ENCODE measurements at places on chromosomes 5 and 9.
A peak's percentile ranks its signal among the peaks of the same experiment; 100 is the strongest.

DNA sequence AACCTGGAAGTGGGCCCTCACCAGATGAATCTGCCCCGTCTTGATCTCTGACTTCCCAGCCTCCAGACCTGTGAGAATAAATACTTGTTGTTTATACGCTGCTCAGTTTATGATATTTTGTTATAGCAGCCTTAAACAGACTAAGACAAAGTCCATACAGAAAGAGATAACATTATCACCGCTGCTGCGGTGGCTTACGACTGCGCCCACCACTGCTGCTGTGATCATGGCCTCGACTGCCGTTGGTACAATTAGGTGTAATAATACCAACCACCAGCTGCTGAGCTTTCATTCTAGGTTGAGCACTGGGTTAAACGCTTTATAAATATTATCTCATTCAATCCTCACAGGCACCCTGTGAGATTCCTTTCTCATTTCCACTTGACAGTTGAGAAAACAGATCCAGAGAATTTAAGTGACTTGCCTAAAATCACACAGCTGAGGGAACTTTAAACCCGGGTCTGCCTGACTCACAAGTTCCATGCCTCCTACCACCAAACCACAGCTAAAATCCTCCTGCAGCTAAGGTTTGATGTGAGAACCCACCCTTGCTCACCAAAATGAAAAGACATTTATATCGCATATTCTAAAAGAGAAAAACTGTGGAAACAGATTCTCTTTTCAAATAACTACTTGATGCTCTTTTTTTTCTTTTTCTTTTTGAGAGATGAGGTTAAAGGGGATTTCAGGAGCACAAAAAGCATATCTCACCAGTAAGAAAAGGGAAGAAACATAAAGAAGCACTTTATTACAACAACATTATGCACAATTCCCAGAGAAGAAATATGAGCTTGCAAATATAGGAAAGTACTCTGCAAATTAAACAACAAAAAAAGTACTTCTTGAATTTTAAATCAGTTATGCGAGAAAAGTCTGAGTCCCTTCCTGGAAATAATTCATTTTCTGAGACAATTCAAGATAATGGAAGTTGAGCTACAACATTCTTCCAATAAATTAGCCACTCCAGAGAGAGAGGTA is 23.9 kb downstream of the GOLM1 start:
- no peak for DNase-seq

GRCh38 chr5:35668794-35669193 is 51.1 kb downstream of the SPEF2 start:
- DNase-seq: no peak

DNA sequence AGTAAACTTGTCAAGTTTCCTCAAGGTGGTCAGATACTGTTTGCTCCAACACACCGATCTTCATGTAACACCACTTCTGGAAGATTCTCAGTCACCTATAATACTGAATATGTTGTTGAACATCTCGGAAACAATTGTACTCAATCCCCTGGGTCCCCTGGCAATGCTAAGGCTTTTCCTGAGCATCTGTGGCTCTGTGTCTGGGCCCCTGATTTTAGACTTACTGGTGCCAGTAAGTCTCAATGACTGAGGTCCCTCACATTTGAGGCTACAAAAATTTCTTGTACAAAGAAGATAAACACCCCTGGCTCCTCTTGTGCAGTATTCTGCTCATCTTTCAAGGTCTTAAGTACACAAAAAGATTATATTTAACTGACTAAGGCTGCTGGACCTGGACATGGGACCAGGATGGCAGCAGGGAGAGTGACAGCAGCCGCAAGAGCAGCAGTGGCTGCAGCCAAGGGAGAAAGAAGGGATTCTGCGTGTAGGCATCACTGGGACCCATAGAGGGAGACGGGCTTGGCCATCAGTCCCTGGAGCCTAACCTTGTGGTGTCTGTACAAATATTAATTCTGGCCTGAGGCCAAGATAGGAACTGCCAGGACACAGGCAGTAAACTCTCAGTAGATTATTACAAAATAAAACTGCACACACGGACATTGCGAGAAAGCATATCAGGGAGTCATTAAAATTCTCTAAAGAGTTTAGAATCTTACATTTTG is 49.0 kb upstream of the TNPO1 start:
- DNase-seq: no peak

DNA sequence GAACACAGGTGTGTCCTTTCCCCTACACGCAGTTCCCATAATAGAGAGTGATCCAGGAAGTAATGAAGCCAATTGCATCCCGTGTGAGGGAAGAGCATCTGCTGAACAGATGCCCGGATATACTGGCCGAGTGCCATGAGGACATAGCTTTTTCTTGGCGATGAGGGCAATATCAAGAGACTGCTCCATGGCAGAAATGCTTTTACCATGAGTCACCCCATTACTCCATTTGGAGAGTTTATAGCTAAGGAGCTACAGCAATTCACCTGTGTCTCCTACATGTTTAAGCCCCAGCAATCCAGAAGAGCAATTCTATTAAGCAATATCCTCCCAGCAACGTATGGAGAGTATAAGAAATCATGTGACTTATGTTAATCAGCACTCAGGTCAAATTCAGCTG is 222.0 kb upstream of the KLF4 start:
- peak; percentile 61 for DNase-seq

- no peak for DNase-seq
Measured at GRCh38 chr5:83913593-83913992, 192.9 kb upstream of the HAPLN1 start.

DNA sequence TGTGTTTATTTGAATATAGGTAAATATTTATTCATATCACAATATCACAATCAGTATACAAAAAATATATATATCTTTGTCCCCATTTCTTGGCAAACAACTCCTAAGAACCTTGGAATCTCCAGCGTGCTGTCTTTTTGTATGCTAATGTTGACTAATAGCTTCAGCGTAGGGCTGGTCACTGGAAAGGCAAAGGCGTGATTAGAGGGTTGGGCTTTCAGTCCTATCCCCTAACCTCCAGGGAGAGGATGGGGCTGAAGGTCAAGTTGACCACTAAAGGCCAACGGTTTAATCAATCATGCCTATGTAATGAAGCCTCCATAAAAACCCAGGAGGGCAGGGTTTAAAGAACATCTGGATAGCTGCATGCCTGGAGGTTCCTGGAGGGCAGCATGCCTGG is 79.6 kb upstream of the BNC2 start:
- no peak for DNase-seq

GRCh38 chr9:68949271-68950000 is 64.5 kb downstream of the PRKACG start:
- DNase-seq: peak; percentile 53

DNA sequence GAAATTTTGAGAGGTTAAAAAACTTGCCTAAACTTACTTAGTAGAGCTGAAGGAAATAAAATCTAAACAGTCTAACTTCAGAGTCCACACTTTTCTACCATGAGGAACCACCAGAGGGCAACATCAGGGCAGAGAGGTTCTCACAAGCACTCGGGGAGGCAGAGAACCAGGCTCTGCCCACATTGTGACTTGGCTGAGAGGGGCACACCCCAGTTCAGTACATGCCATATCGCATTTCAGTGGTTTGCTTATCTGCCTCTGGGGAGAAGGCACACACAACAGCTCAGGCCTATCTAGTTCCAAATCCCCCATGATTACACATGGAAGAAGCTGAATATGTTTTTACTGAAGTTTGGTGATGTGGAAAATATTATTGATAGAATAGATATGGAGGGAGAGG is 49.2 kb downstream of the EQTN start:
- no peak for DNase-seq

DNA sequence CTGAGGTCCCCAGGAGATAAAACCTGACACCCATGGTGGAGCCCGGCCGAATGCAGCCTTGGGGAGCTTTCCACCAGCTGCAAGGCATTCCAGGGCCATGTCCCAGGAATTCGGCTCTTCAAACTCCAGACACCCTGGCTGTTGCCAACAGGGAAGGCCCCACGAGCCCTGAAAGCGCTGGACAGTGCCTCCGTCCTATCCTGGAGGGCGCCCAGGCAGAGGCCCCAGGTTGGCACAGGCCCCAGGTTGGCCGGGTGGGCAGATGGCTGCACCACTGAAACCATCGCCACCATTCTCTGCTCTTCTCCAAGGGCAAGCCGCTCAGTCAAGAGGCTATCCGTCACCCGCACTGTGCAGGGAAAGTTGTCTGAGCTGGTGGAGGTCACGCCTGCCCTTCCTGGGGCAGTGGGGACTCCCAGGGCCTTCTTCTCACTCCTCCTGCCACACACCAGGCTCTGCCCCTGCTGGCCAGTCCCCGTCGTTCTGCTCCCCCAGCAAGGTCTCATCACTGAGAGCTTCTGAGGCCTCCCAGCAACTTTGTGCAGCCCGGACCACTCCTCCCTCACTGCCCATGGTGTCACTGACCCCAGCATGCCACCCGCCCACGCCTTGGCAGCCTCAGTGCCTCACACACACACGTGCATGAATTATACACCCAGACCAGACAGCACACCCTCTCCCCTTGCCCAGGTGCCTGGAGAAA is 21.2 kb downstream of the SLC6A3 start:
- no peak for DNase-seq

DNA sequence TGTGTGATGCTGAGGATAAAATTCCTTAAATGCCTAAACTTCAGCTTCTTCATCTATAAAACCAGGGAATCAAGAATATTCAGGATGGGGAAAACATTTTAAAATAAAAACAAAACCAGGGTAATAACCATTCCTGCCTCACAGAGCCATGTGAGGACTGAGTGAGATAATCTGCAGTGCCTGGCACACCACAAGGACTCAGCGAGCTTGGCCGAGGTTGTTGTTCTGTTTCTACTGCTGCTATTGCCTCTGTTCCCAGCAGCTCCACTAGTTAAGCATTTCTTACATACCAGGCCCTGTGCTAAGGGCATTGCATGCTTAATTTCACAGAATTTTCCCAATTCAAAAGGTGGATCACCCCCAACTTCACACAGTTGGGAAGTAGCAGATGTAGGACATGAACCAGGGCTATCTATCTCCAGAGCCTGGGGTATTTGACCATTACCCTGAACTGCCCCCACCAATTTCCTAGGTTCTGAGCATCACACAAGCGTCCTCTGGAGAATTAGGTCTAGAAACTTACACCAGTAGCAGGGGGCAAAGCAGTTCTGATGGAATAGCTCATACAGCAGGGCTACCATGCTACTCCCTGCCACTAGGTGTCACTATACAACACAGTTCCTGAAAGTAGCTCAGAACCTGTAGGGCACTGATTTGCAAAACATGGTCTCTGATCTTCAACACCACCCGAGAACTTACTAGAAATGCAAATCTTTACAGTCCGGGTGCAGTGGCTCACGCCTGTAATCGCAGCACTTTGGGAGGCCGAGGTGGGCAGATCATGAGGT is 74.3 kb downstream of the LRSAM1 start:
- DNase-seq: no peak

- DNase-seq: no peak
Measured at GRCh38 chr5:29963956-29964355, 1229.5 kb upstream of the CDH6 start.

- no peak for DNase-seq
Measured at GRCh38 chr5:72408127-72408526, 88.0 kb downstream of the PTCD2 start.

- no peak for DNase-seq
Measured at GRCh38 chr5:14868771-14869170, 2.8 kb downstream of the ANKH start.

GRCh38 chr9:121207371-121207940 is 5.8 kb upstream of the RAB14 start:
- DNase-seq: no peak

DNA sequence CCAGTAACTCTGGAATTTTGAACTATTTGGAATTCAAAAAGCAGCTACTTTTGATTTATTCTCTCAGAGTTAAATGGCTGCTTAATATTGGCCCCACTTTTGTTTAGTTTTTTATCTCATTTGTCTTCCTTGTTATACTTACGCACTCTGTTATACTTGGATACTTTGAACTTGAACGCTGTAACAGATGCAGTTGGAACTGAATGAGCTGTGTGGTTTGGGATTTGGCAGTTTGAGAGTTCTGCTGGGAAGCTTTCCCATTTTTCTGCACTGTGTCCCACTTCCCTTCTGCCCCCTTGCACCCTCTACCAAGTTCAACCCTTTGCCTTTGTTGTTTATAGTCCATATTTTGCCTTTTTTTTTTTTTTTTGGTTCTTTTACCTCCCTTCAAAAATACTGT is 3.8 kb downstream of the RHOBTB3 start:
- DNase-seq: peak; percentile 66

DNA sequence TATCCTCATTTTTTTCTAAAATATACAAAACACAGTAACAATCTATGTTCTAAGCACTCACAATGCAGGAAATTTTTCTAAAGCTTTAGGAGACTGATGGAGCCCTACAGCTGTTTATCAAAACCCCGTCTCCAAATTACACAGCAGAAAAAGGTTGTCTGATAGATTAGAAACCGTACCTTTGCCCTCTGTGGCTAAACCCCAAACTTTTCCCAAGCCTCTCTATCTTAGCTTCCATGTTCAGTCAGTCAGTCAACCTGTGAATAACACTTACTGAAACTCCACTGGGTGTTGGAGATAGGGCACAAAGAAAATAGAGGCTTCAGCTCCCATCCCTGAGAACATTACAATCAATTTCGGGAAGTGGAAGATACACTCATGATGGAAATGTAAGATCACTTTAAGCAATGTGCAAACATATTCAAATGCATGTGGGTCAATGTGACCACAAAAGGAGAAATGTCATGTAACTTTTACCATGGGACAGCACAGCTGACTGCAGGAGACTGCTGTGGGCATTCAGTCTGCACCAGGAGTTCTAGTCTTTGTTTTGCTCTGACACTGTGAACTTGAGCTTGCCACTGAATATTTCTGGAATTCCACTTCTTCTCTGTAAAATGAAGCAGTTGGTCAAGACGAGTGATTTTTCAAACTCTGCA is 279.5 kb upstream of the PIK3R1 start:
- no peak for DNase-seq

DNA sequence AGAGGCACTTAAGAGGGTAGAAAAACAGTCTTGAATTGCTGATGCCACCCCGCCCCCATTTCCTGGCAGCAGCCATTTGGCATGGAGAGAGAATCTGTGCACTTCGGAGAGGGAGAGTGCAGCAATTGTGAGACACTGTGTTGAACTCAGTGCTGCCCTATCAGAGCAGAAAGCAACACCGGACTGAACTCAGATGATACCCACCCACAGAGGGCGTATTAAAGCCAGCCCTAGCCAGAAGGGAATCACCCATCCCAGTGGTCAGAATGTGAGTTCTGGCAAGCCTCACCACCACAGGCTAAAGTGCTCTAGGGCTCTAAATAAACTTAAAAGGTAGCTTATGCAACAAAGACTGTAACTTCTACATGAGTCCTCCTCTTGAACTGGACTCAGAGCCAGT is 88.4 kb upstream of the RGS7BP start:
- DNase-seq: peak; percentile 24
